Left hindlimb (tissue), 1 donor: ENCODE measurements at places on chromosomes 3 and 15.

DNA sequence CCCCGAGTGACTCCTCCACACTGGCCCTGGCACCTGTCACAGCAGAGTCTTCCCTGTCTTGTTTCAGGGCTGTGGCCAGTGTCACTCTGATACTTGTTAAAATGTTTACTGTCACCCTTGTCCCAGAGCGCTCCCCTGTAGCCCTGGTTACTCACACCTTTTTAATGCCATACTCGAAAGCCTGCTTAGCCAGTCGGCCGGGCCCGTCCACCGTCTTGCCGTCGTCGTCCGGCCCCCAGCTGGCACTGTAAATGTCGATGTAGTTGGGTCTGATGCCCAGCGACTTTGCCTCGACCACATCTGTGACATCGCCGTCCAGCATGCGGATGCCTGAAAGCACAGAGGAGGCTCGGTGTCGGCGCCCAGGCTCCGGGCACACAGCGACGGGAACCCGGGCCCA is 91.3 kb downstream of the PCSK6 start:
- no peak for DNase-seq

DNA sequence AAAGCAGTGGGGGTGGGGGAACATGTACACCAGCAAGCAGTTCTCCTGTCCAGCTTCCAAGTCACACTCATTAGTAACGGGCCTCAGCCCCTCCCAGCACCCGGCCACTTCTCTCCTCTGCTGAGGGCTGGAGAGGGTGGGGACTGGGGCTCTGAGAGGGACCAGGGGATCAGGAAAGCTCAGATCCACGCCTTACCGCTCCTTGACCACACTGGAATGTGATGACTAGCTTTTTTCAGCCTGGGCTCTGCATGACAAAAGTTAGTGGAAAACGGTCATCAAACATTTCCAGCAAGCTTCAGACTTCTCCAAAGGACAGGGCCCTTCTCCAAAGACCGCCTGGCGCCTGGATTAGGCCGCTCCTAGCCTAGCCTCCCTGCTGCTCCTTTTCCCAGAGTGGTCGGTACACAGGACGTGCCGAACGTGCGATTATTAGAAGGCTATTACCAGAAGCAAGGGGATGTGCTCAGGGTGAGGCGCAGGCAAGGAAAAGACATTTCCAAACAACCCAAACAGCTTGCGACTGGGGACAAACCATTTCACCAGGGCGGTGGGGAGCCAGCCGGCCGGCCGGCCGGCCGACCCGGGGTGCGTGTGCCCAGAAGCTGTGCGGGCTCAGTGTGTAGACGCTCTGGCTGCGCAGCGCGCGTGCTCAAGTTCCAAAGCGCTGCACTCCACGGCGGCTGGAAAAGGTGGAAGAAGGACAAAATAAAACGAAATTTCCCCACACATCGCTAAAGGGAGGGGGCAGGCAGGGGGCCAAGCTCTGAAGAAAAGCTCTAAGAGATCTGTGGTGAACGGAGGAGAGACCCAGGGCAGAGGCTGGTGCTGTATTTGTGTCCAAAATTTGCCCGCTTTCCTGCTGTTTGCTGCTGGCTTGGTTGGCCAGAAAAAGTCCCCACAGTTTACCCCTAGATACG is 51.0 kb upstream of the SSR3 start:
- DNase-seq: peak; percentile 81

- DNase-seq: no peak
Measured at GRCh38 chr3:66486202-66486601, 14.6 kb downstream of the LRIG1 start.

DNA sequence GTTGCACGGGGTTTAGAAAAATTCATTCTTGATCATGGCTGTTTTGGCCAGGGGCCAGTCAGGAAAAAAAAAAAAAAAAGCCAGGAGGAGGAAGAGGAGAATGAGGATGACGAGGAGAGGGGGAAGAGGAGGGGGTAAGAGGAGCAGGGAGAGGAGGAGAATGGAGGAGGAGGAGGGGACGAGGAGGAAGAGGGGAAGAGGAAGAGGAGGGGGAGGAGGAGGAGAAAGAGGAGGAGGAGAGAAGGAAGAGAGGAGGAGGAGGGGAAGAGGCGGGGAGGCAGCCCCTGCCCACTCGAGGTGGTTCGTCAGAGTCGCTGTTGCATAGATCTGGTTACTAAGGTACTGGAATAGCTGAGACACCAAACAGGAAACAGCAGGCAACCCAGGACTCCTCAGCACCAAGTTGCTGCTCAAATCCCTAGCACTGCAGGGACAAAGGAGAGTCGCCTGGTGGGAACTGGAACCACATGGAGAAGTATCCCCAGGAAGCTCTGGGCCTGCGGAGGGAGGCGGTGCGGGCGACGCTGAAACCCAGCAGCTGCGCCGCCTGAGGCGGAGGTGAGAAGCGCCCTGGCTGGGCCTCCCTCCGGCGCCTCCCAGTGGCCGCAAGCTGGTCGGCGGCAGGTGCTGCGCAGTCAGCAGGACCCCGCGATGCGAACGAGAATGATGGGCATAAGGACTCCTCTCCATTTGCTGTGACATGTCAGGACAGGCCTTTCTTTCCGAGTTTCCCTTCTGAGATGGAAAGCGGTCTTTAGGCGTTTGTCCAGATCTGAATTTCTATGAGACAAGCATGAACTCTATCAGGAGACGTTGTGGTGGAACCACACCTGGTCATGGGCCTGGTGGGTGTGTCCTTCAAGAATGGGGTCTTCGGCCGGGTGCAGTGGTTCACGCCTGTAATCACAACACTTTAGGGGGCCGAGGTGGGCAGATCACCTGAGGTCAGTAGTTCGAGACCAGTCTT is 17.5 kb downstream of the FAM240A start:
- peak; percentile 90 for DNase-seq

- DNase-seq: no peak
Measured at GRCh38 chr3:58102976-58103451, 94.8 kb downstream of the FLNB start.
